Stimulated activated naive CD4-positive, alpha-beta T cell (primary cell): ENCODE measurements at places on chromosomes 5 and 9.

GRCh38 chr5:83474991-83475390 is 3.4 kb downstream of the VCAN start:
- no peak for DNase-seq

DNA sequence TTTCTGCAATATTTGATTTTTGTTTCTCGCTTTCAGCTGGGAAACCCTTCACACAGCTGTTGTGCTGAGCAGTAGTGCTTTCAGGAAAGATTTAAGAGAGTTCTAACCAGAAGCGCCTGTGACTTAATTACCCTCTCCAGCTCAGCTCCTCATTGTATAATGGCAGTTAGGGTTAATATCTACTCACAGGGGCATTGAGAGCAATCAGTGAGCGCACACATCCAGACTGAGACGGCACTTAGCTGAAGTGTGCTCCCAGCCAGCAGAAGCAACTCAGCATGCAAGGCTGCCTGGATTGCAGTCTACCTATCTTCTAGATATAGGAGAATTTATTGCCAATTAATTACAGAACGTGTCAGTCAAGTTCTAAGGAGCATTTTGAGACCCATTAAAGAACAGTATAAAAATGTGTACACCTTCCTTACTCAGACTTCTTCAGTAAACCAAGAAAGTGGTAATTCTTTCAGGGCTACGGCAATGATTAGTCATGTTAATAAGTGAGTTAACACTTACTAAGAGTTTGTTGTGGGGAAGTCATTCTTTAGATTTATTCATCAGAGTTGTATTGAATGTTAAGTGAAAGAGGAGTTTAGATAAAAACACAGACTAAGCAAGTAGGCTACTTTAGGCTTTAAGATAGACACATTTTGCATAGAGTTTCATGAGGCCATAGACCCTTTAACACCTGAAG is 111.7 kb upstream of the PCAT7 start:
- DNase-seq, result no peak

DNA sequence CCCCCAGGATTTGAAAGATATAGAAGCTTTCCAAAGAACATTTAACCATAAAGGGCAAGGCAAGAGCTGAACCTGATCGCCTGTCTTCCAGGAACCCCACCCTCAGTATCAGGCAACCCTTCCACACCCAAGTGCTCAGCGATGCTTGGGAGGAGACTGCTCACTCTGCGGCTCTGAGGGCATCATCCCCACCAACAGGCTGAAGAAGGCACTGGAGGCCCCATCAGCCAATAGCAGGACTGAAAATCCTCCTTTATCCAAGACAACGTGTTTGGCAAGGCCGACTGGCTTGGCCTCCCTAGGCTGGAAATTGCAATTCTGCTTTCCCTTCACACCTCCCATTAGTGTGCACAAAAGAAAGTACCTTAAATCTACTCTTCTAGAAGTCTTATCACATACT is 1.4 kb upstream of the PPP2CA start:
- no peak for DNase-seq

- DNase-seq, result no peak
Measured at GRCh38 chr5:1806974-1807373, 5.8 kb downstream of the NDUFS6 start.

DNA sequence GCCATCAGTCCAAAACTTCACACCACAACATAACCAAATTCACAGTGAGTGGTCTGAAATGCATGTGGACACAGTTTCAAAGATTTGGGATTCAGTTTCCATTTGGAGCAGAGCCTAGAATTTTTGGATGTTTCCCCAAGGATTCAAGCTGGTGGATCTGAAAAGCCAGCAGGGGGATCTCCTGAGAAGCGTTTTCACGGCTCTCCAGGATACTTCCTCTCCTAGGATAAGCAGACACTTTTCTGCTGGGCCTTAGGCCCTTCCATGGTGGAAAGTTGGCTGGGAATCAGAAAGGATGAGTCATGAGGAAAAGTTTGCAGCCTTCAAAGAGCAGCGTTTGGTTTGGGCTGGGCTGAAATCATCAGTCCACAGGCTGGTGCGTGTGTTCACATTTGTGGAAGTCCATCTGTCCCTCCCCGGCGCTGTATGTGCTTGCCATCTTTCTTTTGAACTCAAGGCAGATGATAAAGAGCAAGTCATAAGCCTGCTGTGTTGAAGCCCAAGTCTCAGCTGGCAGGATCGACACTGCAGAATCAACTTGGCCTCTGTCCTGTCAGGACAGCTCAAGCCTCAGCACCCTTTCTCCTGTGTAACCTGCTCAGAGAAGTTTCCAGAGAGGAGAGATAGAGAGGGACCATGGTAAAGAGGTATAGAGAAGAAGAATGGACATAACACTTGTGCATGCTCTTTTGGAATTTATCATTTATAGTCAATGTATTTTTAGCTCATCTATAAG is 152.6 kb upstream of the MSX2 start:
- no peak for DNase-seq

GRCh38 chr5:132414634-132415378 is 45.3 kb downstream of the SLC22A5 start:
- no peak for DNase-seq

GRCh38 chr9:106800701-106801270 is 62.2 kb upstream of the ZNF462 start:
- DNase-seq, result no peak
